ENCODE measurements at places on chromosomes 16 and 17. TPM values are rescaled to one million over a fixed set of nuclear protein-coding genes. Genes with fewer than 3 reads are reported as not detected.

The CNEP1R1 gene
- 12.1 TPM for total RNA-seq

The KRTAP3-2 gene
- not detected for total RNA-seq

The STUB1 gene
- total RNA-seq = 177 TPM

The BRIP1 gene
- 0.40 TPM for total RNA-seq

The STAT5A gene
- total RNA-seq = 46.1 TPM

The EXOC3L1 gene
- total RNA-seq = 7.0 TPM

The ABCA6 gene
- 29.3 TPM for total RNA-seq

The HOXB1 gene
- total RNA-seq = not detected

The BICDL2 gene
- total RNA-seq = 7.3 TPM

The DNASE1L2 gene
- total RNA-seq = 1.4 TPM

DNA sequence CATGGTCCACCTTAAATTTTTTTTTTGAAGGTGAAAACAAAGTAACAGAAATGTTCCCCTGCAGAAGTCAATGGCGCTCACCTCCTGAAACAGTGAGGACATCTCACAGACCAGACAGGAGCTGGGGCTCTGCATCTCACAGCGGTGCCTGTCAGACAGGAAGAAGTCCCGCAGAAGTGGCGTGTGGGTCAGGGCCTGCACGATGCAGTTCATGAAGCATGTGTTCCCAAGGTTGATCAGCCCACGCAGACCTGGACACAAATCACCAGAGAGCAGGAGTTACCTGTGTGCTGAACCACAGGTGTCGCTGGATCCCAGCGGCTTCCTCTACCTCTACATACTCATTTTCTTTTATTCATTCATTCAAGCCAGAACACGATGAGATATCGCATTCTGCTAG lies 24.9 kb downstream of the USP22 start:
- DNase-seq = no peak

DNA sequence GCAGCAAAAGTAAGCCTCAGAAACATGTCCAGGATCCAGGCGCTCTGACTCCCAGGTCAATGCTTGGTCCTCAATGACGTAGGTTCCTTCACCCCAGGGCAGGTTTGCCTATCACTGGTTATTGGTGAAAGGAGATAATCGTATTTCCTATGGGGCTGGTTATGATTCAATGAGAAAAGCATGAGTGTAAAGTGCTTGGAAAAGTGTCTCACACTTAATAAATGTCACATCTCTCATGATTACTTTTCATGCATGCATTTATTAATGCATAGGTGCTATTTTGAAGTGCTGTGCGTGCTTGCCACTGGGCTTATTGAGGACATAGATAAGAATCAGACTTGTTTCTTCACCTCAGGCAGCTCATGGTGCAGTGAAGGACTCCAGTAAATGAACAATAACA lies 10.4 kb upstream of the CDH13 start:
- DNase-seq = no peak

DNA sequence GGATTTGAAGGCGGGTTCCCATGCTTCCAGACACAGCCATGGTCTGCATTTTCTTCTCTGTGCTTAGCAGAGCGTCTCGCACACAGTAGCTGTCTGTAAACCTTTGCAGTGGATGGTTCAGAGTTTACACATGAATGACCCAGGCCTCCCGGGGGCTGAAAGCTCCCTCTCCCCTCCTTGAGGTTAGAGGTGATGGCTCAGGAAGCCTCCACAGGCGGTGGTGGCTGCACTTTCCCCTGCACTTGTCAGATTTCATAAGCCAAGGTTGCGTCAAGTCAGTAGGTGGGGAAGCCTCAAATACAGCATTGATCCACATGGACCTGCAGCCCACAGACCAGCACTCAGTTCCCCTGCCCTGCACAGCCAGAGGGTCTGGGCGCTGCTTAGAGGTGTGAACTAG lies 211.9 kb downstream of the KATNIP start:
- DNase-seq = peak; percentile 76

DNA sequence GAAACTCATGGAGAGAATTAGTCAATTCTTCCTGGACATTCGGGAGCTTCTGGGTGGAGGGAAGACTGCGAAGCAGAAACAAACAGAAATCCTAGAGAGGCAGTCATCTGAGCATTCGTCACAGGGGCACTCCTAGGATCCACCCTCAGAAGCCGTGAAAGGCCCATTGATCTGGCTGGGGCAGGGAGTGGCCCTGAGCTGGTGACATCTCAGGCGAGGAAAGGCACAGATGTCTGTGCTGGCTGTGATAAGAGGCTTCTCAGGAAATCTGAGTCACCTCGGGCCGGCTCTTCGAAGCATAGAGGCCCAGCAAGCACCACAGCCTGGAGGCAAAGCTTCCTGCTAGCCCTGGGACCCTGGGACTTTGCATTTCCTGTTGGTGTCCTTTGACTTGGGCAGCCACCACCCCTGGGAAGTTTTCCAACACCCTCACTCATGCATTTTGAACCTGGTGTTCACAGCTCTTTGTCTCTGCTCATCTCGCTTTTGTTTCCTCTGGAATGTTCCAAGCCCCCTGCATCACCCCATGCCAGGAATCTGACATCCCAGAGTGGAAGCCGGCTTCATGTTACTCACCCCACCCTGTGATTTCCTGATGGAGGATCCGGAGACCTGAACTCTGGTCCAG lies 23.3 kb upstream of the CDRT4 start:
- DNase-seq = peak; percentile 43

DNA sequence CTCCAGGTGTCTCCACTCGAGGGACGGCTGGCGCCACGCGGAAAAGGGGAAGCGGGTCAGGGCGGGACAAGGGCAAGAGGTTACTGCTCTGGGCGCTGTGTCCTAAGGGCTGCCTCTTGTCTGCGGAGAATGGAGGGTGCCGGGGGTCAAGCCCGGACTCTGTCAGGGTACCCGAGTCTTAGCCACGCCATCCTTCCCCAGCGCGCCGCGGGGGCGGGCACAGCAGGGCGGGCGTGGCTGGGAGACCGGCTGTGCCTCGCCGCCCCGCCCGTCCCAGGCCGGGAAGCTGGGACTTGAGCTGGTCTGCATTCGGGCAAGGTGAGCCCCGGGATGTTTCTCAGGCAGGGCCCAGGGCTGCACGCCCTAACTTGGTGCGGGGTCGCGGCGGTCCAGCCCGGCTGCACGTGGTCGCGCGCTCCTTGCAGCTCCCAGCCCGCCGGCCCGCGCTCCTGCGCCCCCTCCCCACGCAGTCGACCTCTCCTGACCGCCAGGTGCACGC lies 6.2 kb upstream of the ACTG1 start:
- peak; percentile 73 for DNase-seq

GRCh38 chr16:24745391-24745790 lies 15.9 kb downstream of the TNRC6A start:
- no peak for DNase-seq

DNA sequence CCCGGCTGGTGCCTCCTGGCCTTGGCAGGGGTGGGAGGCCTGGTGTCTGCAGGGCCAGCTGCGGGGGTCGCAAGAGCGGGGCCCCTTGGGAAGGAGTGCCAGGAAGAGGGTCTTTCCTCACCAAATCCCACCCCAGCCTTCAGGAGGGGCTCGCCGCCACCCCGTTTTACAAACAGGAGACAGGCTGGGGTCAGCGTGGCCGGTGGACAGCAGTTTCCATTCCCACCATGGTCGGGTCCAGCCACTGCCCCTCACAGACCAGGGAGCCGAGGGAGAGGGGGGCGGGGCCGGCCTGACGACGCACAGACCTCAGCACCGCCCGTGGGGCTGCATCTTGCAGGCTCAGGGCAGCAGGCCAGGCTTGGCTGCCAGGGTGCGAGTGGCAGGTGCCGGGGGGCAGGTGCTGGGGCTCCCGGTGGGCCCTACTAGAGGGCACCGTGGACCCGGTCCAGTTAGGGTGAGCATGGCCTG lies 7.6 kb downstream of the CBFA2T3 start:
- no peak for DNase-seq

GRCh38 chr17:32192379-32192778 lies 50.1 kb downstream of the RHOT1 start:
- no peak for DNase-seq

- no peak for DNase-seq
Observed at GRCh38 chr16:17002565-17002964, 468.2 kb downstream of the XYLT1 start.

DNA sequence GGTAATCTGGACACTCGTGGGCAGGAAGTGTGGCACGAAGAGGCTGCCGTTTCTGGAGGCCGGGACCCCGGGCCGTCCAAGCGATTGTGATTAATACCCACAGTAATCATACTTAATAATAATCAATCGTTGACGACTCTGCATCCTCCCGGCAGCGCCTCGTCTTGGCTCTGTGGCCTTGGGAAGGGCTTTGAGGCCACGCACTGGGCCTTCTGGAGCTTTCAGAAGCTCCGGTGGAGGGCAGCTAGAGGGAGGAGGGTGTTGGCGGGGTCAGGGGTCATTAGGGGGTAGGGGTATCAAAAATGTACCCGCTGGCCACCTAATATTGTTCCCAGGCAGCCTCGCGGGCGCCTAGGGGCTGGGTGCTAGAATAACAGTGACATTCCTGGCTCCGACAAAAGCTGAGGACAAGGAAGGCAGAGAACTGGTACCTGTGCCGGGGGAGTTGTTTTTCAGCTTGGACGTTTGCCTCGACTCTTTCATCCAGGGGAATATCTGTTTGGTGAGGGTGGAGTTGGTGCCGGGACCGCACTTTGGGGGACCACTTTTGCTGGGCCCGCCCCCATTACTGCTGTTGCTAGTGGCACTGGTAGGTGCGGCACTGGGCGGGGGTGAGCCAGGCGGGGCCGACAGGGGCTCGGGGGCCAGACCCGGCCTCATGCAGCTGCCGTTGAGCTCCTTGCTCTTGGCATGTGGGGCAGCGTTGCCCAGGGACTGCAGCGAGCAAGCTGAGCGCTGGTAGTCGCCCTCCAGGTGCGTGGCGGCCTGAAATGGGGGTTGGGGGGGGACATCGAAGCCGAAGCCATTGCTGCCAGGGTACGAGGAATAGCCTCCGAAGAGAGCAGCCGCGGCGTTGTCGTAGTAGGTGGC lies 6.9 kb upstream of the HOXB2 start:
- no peak for DNase-seq

GRCh38 chr17:65020284-65020683 lies 36.3 kb downstream of the GNA13 start:
- no peak for DNase-seq

DNA sequence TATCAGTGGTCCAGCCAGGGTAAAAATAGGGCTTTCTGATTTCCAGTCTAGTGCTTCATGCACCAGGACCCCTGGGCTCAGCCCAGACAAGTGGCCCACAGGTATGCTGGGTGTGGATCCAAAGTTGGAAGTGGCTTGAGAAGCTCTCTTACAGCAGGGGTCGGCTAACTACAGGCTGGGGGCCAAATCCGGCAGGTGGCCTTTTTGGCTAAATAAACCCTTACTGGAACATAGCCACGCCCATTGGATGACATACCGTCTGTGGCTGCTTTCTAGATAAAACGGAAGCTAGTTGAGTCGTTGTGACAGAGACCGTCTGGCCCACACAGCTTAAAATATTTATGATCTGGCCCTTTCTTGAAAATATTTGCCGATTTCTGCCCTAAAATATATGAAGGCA lies 119.0 kb upstream of the CDC42EP4 start:
- no peak for DNase-seq

DNA sequence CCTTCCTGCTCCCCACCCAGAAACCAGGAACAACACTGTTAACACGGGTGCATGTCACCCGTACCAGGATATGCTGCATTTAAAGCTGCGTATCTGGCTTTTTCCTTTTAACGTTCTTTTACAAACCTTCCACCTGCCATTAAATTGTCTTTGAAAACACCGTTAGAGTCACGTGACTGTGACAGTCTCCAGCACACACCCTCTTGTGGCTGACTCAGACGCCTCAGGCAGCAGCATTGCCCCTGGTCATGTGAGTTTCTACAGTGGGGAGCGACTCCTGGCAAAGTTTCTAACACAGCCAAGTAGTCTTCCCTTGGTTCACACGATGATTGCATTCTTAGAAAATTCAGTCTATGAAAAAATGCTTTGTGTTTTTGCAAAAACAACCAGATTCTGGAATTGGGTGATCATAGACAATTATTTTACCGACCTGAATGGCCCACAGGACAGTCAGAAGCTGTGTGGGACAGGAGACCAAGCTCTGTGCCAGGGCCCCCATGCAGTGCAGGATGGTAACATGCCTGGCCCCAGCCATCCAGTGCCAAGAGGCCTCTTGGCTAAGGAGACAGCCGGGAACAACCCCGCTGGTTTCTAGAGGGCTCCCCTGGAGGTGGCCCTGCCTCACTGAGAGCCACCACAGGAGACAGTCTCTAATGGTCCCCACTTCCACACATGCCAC lies 199.1 kb downstream of the KATNIP start:
- peak; percentile 88 for DNase-seq

DNA sequence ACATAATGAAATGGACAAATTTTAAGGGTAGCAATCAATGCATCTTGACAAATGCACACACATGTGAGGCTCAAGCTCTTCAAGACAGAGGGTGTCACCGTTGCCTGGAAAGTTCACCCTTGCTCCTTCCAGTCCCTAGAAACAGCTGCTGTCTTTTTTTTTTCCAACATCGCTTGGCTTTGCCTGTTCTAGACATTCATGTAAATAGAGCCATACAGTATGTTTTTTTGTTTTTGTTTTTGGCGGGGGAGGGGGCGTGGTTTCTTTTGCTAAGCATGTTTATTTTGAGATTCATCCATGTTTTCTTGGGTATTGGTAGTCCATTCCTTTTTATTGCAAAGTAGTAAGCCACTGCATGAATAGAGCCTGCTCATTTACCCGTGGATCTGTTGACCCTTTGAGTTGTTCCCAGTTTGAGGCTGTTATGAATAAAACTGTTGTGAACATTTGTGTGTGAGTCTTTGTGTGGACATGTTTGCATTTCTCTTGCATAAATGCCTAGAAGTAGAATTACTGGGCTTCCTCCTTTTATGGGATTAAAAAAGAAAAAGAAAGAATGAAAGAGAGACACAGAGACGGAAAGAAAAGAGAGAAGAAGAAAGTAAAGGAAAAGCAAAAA lies 78.4 kb downstream of the NT5M start:
- DNase-seq = no peak

- peak; percentile 64 for DNase-seq
Observed at GRCh38 chr17:38584350-38584925, 21.3 kb downstream of the SRCIN1 start.

DNA sequence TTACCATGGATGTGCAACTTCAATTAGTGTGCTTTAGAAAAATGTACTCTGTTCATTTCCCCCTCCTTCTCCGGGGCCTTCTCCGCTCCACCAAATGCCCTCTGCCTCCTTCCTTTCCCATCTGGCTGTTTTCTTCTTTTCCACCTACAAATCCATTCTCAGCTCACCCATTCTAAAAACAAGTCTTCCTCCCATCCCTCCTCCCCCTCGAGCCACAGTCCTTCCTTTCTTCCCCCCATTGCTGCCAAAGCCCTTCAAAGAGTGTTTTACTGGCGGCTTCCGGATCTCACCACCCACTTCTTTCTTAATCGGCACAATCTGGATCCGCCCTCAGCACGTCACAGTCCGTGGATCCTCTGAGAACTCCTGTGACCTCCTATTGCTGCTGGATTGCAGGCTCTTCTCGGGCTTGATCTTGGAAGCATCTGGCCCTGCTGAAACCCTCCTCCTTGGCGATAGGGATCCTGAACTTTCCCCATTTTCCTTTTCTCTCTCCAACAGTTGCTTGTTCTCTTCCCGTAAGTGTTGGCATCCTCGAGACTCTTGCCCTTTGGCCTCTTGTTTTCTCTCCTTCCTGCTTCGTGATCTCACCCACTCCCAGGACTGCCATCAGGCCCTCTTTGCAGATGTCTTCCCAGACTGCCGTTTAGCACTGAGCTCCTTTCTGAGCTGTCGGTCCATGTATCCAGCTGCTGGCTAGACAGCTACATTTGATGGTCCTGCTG lies 36.0 kb upstream of the FBXO47 start:
- DNase-seq = peak; percentile 78

Data from thyroid gland (tissue), 4 donors.